ENCODE measurements at places on chromosomes 2 and 18.

GRCh38 chr2:29130295-29130694, 15.1 kb downstream of the CLIP4 start:
- DNase-seq = no peak

- DNase-seq = no peak
Measured at GRCh38 chr2:11406958-11407381, 59.0 kb downstream of the E2F6 start.

DNA sequence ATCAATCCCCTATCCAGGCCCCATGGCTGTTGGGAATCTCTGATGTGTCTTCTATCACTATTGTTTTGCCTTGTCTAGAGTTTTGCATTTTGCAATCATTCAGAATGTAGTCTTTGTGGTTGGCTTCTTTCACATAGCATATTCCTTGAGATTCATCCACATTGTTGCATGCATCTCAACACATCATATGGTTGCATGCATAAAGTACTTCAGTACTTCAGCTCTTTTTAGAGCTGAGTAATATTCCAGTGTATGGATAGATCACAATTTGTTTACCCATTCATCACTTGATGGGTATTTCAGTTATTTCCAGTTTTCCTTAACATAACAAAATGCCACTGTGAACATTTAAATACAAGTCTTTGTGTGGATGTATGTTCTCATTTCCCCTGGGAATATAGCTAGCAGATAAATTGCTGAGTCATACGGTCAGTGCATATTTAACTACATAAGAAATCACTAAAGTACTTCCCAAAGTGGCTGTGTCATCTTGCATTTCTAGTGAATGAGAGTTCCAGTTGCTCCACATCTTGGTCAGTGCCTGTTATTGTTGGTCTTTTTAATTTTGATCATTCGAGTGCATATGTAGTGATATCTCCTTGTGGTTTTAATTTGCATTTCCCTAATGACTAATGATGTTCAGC, 138.8 kb downstream of the BCL11A start:
- no peak for DNase-seq

GRCh38 chr2:64454386-64455332, 697 bp downstream of the LGALSL start:
- DNase-seq = no peak

DNA sequence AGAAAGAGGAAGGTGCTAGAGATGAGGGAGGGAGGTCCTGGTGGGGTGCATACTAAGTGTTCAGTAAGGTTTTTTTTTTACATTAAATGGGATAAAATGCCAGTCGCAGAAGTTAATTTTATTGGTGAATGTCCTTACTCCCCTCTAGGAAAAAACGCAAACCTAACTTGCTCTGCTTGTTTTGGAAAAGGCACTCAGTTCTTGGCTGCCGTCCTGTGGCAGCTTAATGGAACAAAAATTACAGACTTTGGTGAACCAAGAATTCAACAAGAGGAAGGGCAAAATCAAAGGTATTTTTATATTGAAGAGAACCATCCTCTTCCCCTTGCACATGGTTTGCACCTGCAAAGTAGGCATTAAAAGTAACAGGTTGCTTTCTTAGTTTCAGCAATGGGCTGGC, 12.7 kb upstream of the IL18R1 start:
- no peak for DNase-seq

DNA sequence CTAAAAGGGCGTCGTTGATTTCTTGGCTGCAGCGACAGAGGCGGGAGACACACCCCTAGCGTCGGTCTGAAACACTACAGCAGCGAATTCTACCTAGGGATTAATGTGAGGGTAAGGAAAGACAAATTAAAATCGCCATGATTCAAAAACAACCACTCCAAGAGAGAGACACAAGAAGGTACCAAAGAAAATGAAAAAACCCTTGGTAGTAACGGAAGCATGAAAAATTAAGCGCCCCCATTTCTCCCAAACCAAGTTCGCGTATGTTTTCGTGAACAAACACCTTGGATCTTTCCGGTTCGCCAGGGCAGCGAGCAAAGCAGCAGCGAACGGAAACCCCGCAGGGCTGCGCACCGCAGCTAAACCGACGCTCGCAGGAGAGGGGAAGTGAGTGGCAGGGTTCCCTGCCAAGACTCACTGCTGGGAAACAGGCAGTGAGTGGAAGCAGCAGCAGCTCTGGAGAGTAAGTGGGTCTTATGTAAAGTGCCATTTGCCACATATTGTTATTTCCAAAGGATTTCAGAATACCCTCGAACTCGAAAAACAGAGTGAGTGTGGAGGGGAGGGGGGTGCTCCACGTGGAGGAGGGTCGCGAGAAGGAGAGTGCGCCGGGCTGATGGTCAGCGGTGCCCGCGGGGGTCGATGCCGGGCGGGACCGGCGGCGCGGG, 1.0 kb downstream of the PPP3R1 start:
- peak; percentile 39 for DNase-seq

- DNase-seq = peak; percentile 19
Measured at GRCh38 chr2:98518101-98518500, 73.4 kb downstream of the INPP4A start.

DNA sequence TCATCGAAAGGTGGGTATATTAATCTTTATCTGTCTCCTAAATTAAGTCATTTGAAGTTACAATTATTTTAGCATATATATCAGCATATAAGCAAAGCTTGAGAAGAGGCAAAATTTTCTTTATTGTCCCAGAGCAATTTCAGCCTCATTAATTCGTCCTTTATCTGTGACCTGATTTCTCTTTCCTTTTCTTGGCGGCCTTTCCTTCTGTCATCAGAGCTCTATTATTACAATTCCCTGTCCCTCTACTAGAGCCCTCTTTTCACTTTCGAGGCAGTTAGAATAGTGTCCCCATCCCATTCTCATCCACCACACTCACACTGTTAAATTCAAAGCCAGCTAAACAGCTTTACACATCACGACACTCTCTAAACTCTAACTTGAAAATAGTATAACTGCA, 1293.2 kb upstream of the FAM98A start:
- no peak for DNase-seq

DNA sequence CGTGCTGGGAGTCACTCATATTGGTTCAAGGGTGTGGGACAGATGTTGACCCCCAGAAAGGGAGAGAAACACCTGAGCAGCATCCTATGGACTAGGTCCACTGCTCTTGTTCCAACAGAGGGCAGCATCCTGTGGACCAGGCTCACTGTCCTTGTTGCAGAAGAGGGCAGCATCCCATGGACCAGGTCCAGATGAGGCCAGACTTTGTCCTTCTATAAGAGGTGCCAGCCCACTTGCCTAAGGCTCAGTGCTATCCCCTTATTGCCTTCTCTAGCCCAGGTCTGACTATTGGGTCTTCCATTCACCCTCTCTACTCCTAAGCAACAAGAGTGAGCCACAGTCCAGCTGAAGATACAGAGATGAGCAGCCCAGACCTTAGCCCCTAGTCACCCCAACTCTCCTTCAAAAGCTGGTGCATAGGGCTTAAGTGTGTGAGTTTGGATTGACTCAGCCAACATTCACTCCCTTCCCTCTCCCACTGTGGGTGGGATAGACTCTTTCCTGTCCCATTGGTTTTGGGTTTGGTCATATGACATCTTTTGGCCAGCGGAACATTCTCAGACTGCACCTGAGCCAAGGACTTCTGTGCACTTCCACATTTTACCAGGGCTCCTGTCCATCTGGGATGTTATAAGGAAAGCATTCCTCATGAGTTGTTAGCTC, 132.4 kb upstream of the GPC1 start:
- no peak for DNase-seq

- DNase-seq = no peak
Measured at GRCh38 chr2:240651185-240651584, 25.9 kb downstream of the GPR35 start.

- DNase-seq = no peak
Measured at GRCh38 chr18:9184998-9185613, 48.5 kb downstream of the ANKRD12 start.

- no peak for DNase-seq
Measured at GRCh38 chr2:41622301-41622700, 425.5 kb upstream of the PKDCC start.

DNA sequence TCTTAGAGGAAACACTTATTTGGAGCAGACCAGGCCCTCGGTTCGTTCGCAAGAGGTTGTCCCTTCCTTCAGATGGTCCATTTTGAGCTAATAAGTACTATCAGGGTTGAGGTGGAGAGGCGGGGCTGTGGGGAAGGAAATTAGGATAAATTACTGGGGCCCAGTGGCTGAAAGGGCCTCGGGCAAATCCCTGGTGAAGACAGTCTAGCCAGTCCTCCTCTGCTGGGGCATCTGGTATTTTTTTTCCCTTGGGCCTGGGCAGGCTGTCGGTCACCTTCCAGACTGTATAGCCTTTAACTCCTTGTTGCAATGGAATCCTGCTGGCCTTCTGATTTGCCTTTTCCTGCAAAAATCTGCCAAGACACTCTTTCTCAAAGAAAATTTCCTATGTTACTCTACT, 1.7 kb upstream of the MYO3B start:
- DNase-seq = no peak

DNA sequence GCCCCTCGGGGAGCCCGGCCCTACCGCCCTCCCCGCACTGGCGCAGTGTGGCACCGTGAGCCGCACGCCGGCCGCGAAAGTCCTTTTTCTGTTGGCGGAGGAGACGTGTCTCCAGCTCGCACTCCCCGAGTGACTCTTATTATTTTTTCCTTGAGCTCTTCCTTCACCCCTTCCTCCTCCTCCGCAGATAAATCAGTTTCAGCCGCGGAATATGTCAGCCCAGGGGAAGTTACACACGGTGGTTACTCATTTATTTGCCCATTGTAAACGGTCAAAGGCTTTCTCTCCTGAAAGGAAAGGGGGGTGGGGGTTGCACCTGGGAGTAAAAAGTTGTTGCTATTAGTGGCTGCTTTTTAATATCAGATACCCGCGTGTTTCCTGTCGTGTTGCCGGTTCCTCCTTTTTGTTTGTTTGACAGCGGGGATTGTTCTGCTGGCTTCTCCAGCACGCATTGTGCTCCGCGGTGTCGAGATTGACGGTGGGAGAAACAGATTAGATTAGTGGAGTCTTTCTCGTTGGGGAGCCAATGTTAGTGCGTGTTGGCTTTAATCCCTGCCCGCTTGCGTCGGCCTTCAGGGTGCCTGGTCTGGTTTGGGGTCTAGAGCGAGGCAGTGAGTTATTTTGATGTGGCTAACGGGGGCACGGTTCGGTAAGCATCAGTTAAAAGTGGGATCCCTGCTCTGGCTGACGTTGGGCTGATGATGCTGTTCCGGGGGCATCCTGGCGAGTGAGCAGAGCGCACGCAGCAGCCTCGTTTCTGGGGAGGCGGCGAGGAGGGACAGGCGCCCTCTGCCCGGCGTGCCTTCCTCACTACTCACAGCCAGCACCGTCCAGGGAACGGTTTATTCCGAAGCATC, 1.6 kb downstream of the CRIM1 start:
- DNase-seq = no peak

- DNase-seq = no peak
Measured at GRCh38 chr2:189298481-189298880, 118.9 kb upstream of the COL5A2 start.

DNA sequence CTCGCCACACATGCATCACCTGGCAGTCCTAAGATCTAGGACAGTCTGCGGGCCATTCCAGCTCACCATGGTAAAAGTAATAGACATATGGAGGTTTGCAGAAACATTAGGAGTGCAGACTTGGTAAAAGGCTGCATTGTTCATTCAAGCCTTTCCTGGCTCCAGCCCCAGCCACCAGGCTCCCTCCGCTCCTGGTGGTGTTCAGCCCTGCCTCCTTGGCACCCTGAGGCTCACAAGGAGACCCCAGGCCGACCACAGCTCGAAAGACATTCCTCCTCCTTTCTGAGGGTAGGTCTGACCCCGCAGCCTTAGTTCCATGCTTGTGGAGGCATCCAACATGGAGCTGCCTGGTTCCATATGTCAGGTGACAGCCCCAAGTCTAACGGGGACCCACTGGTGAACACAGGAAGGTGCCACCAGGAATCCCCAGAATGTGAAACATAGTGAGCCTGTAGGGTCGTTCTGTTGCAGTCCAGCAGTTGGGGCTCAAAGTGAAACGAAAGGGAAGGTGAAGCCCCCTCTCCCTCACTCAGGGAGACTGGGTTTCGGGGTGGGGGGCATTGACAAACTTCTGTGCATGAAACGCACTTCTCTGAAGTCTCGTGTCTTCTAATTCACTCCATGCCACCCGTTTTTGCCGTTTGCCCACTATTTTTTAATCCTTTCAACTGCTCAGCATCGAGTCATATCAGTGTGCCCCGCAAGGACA, 5.0 kb upstream of the SP100 start:
- DNase-seq = no peak

GRCh38 chr2:24874035-24874434, 46.0 kb downstream of the ADCY3 start:
- DNase-seq = no peak

- no peak for DNase-seq
Measured at GRCh38 chr18:59182673-59183072, 37.3 kb upstream of the GRP start.

DNA sequence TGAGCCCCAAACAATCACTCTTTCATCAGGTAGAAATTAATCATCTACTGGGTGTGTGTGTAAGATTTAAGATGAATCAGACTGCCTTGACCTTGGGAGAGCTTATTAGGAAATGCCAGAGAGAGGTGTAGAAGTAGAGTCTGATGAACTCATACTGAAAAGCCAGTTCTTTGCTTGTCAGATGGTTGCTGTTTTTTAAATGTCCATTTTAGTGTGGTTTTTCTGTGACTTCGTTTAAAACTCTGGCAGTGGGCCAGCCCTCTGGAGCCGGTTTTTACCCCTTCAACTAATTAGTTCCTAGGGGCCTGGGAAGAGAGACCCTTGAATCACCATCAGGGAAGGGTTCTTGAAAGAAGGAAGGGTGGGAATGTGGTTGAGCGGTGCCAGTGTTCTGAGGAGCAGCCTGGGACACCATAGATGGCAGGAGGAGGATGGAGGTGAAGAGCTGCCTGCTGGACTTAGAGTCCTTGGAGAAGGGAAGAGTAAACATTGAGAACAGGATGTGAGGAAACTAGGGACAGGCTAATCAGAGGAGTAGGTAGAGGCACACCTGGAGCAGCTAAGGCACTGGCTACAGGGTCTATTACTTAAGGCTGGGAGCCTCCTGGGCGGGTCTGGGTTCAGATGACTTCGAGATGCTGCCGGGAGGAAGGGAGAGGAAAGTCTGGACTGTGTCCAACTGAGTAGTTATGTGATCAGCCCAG, 66.1 kb downstream of the LRRFIP1 start:
- no peak for DNase-seq

GRCh38 chr2:3051266-3051665, 326.4 kb downstream of the EIPR1 start:
- DNase-seq = no peak

DNA sequence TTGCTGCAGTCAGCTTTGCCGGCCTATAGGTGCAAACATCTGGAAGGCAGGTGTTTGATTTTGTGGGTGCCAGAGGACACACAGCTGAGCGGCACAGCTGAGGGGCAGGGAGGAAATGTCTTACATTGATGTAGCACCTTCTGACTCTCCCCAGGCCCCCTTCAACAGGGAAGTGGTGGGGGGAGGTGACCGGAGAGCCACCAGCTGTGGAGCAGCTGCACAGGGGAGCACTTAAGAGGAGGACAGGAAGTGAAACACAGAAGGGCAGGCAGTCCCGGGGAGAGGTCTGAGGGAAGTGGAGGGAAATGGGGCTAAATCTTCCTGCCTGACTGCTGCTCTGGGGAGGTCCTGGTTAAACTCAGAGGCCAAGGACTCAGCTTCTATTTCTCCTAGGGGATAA, 409.1 kb downstream of the TNS1 start:
- no peak for DNase-seq

- no peak for DNase-seq
Measured at GRCh38 chr2:229339618-229340017, 68.5 kb upstream of the PID1 start.

GRCh38 chr18:6830916-6831315, 101.4 kb downstream of the ARHGAP28 start:
- DNase-seq = no peak

- no peak for DNase-seq
Measured at GRCh38 chr2:44974064-44974715, 32.7 kb downstream of the SIX3 start.
